ENCODE measurements at places on chromosomes 1 and 21.

DNA sequence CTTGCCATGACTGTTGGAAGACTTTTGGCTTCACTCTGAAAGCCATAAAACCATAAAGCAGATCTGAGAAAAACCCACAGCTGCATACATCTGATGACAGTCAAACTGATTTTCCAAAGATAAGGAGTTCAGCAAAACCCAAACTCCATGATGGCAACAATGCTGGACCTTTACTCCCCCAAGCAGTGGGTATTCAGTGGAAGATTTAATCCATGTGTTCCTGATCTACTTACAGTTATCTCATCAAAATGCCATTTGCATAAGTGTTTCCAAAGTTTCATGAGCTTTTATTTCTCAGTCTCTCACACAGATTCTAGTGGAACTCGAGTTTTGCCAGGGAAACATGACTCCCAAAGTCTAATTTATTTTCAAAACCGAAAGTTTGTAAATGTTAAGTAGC lies 184.9 kb downstream of the ZC3H11B start:
- no peak for DNase-seq

DNA sequence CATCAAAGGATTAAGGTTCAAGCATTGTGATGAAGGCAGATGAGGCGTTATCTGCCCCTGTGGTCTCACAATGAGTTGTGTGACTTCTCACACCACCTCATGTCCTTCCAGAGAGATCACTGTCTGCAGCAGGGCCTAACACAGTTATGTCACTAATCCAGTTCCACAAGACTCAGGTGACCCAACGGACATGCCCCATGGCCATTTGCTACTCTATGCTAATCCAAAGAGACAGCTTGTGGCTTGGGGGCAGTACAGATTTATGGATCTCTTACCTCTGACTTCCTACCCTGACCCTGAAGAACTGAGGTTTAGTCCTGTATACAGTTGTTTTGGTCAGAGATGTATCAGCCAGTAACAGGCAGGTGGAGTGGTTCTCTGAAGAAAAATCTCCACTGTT lies 147.1 kb downstream of the GLUL start:
- DNase-seq: no peak

- DNase-seq: no peak
Observed at GRCh38 chr21:38037416-38037815, 121.2 kb upstream of the KCNJ6 start.

DNA sequence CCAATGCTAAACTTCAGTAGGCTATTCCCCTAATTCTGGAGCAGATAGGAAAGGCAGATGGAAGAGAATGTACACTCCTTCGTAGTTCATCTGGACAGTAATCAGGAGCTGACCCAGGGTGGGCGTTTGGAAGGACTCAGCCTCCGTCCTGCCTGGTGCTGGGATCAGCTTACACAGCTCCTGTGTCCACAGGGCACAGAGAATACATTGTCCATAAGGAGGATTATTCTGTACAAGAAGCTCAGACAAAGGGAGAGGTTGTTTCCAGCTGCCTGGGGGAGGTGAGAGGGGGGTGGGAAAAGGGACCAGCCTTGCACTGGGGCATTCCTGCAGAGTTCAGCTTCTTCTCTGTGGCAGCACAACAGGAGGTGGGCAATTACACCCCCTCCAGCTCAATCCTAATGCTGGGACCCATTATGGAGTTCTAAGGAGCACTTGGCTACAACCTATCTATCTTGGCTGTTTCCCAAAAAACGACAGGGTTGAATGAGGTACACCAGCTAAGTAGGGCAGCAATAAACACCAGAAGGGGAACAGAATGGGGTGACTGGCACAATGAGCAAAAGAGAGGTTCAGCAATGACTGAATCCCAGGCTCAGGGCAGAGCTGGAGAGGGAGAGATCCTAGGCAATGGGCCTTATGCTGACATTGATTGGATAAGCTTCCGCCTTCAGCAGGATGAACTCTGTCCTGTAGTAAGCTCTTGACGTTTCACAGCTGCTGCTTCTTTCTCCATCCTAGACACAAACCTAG lies 7.4 kb downstream of the MED8 start:
- DNase-seq: no peak

- DNase-seq: no peak
Observed at GRCh38 chr1:30485072-30485471, 238.3 kb downstream of the MATN1 start.

DNA sequence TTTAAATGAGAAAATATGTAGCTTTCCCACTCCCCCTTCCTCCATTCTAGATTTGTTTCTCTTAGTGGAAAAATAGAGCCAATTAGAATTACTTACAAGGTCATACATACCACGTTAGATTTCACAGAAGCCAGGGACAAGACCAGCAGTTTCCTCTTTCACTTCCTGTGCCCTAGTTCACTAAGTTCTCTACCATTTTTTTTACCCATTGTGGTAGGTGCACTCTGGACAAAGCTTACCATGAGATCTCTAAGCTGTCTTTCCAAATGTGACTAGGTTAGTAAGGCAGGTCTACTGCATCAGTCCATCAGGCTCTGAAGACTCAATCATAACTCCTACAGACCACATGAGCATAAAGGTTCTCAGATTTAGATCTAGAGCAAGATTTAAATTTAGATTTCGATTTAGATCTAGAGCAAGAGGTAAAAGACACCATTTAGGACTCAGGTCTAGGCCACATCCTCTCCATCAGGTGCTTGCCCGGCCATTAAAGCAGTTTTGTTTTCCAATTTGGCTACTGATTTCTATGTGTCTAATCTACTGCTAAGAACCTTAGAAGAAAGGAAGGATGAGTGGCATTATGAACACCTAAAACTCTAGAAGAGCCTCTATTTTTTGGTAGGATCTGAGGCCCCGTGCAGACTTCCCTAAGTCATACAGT lies 235.3 kb downstream of the FAF1 start:
- no peak for DNase-seq

- no peak for DNase-seq
Observed at GRCh38 chr1:98502937-98503336, 158.6 kb upstream of the SNX7 start.
